ENCODE measurements at places on chromosomes 12 and 14.

DNA sequence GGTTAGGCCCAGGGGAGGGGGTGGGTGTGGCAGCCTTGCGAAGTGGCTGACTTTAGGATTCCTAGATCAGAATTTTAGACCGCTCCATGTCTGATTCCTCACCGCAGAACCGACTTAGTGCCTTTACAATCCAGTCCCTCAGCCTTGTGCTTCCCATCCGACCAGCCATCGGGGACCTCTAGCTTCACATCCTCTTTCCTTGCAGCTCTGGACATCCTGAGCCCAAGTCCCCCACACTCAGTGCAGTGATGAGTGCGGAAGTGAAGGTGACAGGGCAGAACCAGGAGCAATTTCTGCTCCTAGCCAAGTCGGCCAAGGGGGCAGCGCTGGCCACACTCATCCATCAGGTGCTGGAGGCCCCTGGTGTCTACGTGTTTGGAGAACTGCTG is 557 bp downstream of the COPS7A start:
- DNase-seq, result peak; percentile 44

- DNase-seq, result peak; percentile 92
Measured at GRCh38 chr12:14841761-14842160, 1.6 kb downstream of the ART4 start.

DNA sequence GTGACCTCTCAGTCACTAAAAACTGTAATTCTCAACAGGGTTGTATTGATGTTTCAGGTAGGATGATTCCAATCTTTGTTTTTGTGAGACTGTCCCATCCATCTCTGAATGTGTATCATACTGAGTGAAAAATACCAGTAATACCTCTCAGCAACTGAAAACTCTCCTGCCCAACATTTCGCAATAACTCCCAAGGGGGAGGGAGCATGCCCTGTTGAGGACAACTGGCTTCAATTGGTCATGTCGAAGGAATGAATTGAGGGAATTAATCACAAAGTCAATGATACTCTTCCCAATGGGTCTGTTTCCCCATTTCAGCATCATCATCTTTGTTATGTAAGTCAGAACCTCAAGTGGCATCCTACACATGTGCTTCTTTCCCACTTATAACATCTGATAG is 102.4 kb upstream of the E2F7 start:
- DNase-seq, result peak; percentile 51

DNA sequence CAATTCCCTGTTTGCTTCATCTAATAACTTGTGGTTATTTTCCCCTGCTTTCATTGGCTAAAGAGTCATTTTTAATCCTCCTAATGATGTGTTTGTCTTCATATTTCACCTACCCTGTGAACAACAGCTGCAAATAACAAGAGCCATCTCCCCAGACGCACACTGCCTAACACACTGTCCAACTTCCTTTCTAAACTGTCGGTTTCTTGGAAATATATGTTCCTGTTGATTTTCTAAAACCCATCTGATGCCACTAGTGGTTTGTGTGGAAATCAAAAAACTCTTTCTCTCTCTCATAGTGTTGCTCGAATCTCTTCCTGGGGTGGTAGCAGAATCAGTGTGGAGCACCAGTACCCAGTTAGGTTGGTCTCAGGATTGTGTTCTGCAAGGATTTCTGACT is 226.9 kb downstream of the EPS8 start:
- no peak for DNase-seq

- DNase-seq, result peak; percentile 23
Measured at GRCh38 chr14:90911121-90911520, 94.9 kb upstream of the TTC7B start.

DNA sequence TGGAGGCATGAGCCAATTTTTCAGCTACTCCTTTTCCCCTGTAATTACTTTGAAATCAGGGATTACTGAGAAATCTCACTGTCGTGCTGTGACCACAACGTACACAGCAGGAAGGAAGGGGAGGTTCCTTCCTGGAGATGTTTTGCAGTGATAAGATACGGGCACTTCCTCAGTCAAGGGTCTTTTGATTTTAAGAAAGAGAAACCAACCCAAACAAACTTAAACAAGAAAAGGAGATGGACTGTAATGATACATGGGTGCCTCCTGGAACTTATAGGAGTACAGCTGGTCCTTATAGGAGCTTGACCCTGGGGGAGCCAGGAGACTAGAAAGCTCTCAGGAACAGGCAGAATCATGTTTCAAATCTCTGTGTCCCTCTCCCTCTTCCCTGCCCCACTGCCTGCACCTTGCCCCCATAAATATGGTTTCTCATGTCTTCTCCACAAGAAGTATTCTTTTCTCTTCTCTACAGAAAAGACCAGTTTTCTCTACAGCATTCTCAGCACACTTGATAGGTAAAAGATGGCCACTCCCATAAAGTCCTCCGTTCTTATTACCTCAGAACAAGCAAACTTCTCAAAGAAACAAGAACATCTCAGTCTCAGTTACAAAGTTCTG is 281.1 kb upstream of the AMIGO2 start:
- peak; percentile 29 for DNase-seq

GRCh38 chr12:53657041-53657440 is 18.8 kb downstream of the ATP5MC2 start:
- no peak for DNase-seq

GRCh38 chr12:102388469-102388868 is 91.9 kb downstream of the IGF1 start:
- DNase-seq, result peak; percentile 55

DNA sequence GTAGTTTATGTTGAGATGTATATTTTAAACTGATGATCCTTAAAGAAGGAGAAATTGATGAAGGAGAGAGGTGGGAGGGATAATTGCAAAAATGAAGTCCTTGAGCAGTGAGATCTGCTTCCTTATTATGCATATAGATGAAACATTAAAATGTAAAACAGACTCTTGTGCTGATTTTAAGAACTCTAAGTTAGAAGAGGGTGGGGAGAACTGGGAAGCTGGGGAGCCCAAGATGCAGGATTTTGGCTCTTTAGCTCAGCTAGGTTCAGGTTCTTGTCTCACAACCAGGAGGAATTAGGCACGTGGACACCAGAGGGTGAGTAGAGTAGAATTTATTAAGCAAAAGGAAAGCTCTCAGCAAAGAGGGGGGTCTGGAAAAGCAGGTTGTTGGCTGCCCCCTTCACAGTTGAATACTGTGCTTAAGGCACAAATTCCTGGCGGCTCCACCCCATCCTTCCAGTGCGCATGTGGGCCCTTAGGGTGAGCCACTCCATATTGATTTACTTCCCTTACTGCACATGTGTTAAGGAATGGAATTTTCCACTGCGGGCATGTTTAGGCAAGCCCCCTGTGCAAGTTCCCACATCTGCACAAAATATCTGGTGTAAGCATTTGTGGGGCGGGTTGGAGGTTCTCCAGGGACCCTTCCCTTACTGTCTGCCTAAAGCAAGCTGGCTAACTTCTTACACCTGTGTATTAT is 141.9 kb downstream of the BICD1 start:
- peak; percentile 49 for DNase-seq

GRCh38 chr12:109449845-109450532 is 27.1 kb downstream of the KCTD10 start:
- DNase-seq, result no peak

DNA sequence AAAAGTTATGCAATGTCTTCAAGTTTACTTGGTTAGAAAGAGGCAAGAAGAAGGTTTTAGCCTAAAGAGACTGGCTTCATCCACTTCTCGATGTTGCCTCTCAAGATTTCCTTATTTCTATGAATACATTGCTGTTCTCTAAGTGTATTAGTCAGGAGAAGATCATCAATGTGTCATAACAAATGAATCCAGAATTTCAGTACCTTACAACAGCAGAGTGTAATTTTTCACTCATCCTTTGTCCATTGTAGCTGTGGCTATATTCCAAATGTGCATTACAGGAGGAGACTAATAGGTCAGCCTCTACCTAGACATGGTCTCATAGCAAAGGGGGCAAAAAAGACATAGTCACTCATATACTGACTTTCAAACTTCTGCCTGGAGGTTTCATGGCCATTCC is 579.1 kb downstream of the PRKD1 start:
- DNase-seq, result peak; percentile 8

DNA sequence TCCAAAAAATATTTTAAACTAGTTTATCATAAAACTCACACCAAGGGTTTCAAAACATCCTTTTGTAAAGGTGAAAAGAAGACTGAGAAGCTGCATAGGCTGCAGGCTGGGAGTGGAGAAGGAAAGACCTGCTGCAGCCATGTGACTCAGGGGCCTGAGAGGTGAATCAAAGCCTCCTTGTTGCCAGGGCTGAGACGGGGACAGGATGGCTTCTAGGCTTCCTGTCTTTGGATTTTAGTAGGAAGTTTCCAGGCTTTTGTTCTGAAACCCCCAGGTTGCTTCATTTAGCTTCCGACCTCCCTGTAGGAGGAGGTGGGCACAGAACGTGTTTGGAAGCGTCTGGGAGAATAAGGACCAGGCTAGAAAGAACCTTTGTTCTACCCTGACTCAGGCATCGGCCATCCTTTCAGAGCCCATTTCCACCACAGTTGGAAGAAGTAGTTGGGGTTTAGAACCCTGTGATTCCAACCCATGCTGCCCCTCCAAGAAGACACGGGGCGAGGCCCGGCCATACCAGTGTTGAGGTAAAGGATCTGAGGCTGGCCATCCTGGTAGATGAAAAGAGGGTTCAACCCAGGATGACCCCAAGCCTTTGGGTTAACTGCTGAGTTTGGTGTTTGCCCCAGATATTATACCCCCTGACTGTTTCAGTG is 122.4 kb downstream of the SLC25A47 start:
- DNase-seq, result no peak

- DNase-seq, result no peak
Measured at GRCh38 chr14:101153691-101154090, 250.2 kb upstream of the RTL1 start.

GRCh38 chr12:51867371-51867770 is 18.9 kb upstream of the FIGNL2 start:
- DNase-seq, result no peak

- DNase-seq, result no peak
Measured at GRCh38 chr12:68229956-68230355, 4.3 kb upstream of the IL26 start.
